ENCODE measurements at places on chromosomes 4 and X.

GRCh38 chr4:140315019-140315418 lies 58.4 kb upstream of the SCOC start:
- DNase-seq = no peak

DNA sequence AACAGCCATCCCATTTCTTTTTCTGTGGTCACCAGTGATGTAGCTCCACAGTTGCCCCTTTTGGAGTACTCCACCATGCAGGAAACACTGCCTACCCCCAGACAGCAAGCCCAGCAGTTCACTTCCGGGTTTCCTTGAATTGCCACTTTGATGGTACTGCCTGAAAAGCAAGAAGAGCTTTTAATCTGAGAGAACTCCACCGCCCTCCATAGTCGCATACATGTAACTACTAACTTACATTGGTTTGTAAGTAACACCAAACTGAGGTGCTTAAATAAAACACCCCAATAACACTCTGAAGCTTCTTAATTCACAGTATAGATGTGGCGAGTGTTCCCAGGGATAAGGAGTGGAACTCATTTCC lies 53.6 kb upstream of the HPSE start:
- DNase-seq = no peak

DNA sequence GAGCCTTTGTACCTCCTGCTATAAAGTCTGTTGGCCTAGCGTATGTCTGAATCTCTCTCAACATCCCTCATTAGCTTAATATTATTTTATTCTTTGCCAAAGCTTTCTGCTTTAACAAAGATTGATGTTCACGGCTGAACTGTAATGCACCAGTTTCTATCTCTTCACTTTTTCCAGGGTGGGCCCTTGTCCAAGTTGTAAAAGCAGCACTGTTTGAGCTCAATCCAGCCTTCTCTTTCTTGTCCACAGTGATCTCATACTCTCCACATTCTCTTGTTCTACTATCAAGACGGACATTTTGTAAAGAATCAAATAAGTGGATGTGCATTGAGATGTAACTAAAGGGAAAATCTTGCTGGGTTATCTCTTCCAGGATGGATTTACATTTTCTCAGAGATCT lies 34.4 kb upstream of the RTL3 start:
- DNase-seq = no peak

DNA sequence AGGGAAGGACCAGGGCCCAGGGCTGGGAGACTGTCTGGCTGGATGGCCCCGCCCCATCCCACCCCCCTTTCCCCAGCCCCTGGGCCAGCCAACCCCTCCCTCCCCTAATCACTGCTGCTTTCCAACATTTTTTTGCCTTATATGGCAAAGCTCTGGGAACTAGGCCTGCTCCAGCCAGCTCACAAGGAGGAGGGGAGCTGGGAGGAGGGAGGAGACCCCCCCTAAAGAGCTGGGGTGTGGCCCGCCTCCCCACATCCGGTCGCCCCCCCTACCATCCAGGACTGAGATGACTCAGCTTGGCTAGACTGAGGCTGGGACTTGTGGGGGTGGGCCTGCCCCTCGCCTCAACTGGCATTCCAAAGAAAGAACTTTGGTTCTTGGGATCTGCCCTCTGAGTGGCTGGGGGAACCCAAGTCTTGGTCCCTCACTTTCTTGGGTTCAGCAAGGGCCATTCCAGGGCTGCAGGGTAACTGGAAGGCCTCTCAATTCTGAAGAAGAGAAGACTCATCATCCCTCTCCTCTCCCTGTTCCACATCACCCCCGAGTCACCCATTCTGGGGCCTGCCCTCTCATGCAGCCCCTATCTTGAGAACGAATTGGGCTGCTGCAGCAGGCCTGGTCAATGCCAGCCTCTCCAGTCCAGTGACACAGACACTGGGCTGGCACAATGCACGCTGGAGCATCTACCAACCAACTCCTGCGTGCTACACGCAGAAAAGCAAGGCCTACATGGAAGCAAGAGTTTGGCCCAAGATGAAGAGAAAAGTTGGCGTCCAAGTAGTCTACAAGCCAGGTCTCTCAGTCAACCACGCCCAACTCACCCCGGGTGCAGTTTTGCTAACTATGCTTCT lies 4.8 kb downstream of the FLNA start:
- DNase-seq = peak; percentile 87

GRCh38 chr4:69073375-69073774 lies 22.9 kb upstream of the UGT2B7 start:
- DNase-seq = no peak

DNA sequence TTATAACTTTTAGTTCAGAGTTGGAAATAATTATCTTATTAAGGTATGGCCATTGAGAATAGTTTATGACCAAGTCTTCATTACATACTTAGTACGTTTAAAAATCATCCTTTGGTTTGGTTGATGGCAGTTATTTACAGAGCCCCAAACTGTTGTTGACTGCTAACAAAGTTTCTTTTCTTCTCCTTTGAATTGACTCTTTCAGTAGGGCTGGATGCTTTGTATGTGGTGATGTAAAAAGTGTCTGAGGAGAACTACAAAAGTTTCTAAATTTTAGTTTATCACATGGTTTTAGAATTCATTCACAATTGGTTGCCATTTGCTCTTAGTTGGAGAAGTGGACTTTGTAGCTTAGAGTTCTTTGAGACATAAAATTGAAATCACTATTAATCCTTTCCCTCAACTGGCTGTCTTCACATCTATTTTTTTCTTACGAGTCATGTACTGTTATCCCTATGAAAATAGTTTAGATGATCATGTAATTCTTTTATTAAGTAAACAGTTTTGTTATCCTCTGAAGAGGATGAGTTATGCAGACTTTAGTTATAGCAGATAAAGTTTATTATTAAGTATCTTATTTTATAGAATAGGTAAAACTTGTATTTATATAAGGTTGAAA lies 14.8 kb downstream of the PTPN13 start:
- no peak for DNase-seq

DNA sequence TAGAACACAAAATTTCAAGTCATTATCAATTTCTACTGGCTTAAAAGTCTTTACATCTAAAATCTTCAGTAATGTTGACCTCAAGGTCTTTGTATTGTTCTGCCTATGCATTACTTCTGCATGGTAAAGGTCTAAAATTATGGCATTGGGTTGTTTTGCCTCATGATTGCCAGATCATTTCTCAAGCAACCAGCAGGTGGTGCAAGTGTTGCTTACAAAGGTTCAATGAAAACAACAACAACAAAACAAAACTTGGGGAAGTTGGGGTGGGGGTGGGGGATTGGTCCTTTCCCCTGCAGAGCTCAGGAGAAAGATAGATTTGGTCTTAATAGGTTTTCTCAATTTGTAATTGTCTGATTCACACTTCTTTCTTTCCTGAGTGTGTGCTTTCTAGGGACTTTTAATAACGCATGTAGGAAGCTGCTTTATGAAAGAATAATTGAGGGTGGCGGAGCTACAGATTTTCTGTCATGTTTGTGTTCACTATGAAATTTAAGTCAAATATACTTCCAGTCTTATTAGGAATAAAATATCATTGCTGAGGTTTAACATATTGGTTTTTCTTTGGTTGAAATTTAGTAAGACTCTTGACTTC lies 145.1 kb downstream of the COL4A5 start:
- no peak for DNase-seq

GRCh38 chr4:69764311-69764710 lies 3.9 kb upstream of the SULT1B1 start:
- no peak for DNase-seq

GRCh38 chr4:101217353-101218031 lies 129.8 kb downstream of the PPP3CA start:
- DNase-seq = no peak

Measured in GM04504 (cell line).